ENCODE measurements at places on chromosomes 6 and 20. TPM values are rescaled to one million over a fixed set of nuclear protein-coding genes. Genes with fewer than 3 reads are reported as not detected.

GRCh38 chr6:127997496-127998164 lies 96.8 kb upstream of the THEMIS start:
- no peaks in the 10 kb centered on the region for H3K36me3 ChIP-seq
- H3K4me3 ChIP-seq = no peak overlapping the region
- no peaks in the 10 kb centered on the region for H3K27me3 ChIP-seq
- peaks cover 12% of the 10 kb centered on the region for H3K4me1 ChIP-seq
- no peak overlapping the region for H3K27ac ChIP-seq

DNA sequence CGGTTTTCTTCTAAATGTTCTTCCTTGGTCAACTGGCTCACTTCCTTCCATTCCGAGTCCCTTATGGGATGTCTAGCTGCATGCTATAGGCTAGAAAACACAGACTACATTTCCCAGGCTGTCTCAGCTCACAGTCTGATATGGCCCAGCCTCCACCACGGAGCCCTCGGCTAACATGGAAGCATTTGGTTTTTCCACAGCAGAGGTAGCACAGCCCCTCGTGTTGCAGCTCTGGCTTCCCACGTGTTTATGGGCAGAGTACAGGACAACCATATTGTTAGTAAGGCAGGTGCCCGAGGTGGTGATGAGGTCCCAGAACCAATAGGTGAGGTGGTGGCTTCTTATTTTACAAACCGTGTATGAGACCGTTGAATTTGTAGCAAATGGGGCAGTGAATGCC lies 8.7 kb downstream of the GPLD1 start:
- no peak overlapping the region for H3K4me3 ChIP-seq
- H3K27ac ChIP-seq = no peak overlapping the region
- DNase-seq = no peak
- no peaks in the 10 kb centered on the region for H3K36me3 ChIP-seq
- no peaks in the 10 kb centered on the region for H3K4me1 ChIP-seq

The ACTL10 gene
- 3.7 TPM for total RNA-seq

The CDH4 gene
- total RNA-seq = not detected

The ZBTB12 gene
- total RNA-seq = 4.6 TPM

Data from activated CD4-positive, alpha-beta T cell treated with anti-CD3 and anti-CD28 coated beads, Interleukin-2, amount 10 ng/mL, durations not matched to agents 24 days and 14 days (primary cell).